GM23338 (cell line): ENCODE measurements at places on chromosomes 7 and 10.

- DNase-seq = peak; percentile 43
Observed at GRCh38 chr7:43700059-43700501, 29.2 kb downstream of the COA1 start.

GRCh38 chr7:27329909-27330308, 87.3 kb downstream of the EVX1 start:
- DNase-seq = peak; percentile 28

DNA sequence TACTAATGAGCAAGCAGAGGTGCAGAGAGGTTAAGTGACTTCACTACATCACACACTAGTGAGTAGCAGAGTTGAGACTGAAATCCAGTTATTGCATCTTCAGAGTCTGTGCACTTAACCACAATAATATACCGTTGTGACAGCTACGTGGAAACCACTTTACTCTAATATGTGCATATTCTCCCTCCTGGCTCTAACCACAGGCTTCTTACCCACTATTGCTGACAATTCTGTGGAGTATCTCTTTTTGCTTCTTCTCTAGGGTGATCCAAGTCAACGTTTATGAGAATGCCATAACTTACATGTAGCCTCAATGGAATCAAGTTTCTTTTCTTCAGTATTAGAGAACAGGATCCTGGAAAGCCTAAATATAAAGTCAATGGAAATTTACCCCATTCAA, 64.2 kb upstream of the MEOX2 start:
- DNase-seq = no peak

DNA sequence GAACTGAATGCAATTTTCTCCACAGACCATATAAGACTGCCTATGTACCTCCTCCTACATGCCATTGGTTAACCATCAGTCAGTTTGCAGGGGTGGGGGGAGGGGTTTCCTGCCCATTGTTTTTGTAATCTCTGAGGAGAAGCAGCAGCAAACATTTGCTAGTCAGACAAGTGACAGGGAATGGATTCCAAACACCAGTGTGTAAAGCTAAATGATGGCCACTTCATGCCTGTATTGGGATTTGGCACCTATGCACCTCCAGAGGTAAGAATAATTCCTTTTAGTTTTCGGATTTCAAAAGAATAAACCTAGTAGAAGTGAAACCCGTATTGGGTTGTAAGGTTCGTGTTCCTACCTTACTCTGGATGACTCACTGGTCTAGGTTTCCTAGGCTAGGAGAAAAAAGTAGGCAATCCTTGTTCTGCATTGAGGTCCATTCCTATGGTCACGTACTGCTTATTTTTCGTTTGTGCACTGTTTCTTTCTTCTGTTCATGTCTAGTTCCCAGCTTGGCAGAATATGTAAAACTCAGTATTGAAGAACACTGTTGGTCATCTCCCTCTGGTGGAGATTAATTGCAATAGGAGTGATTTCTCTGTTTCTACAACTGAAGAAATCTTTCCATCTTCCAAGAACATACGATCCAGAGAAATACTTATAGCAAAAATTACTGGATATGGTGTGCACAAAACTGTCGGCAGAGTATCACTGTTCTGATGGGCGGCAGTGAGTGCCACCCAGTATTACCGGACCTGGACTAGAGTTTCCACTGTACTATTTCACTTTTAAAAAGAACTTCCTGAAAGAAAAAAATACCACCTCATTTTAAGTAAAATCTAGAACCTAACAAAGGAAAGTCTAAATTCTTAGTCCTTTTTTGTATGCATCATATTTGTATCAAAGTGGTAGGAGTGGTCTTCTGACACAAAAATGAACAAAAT, at the start of gene AKR1C3:
AKR1C3 (plus strand) TSS at position 150 of the 941 bp plus-strand sequence; CDS start at position 181, 31 bp downstream.
- DNase-seq = peak; percentile 66

DNA sequence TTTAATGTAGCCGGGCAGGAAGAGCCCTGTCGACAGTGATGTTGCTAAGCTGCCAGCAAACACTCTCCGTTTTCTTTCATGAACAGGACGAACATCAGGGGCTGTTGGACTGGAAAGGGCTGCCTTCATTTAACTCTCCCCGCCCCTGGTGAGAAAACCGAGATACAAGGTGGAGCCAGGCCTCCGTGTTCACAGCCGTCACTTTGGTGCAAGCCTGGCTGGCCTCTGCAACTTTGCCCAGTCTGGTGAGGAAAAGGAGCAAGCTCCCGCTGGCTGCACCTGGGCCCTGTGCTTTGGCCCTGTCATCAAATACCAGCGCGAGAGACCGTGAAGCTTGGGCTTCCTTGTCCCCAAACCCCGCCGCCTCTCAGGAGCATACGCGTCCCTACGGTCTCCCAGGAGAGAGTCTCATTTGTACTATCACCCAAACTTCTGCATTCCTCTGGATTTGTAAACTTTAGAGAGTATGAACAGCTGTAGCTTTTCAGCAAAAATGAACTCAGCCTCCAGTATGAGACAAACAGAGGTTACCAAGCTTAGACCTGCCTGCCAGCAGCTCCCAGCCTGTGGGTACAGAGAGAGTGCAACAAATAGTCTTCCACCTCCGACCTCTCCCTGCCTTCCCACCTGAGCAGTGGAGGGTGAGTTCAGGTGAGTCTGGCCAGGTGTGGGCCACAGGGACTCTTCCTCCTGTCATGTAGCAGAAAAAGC, 445.3 kb upstream of the MGMT start:
- peak; percentile 69 for DNase-seq

DNA sequence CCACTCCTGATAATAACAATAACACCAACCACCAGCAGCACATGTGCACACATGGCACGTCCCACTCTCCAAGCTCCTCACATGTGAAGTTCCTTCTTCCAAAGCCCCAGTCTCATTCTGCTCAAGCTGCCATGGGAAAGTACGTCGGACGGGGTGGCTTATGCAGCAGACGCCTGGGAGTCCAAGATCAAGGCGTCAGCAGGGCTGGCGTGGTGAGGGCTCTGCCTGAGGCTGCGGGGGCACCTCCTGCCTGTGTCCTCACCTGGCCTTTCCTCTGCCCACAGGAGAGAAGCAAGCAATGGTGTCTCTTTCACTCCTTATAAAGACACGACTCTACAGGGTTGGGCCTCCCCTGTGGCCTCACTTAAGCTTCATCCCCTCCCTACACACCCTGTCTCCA, 68.8 kb upstream of the INSIG1 start:
- no peak for DNase-seq

DNA sequence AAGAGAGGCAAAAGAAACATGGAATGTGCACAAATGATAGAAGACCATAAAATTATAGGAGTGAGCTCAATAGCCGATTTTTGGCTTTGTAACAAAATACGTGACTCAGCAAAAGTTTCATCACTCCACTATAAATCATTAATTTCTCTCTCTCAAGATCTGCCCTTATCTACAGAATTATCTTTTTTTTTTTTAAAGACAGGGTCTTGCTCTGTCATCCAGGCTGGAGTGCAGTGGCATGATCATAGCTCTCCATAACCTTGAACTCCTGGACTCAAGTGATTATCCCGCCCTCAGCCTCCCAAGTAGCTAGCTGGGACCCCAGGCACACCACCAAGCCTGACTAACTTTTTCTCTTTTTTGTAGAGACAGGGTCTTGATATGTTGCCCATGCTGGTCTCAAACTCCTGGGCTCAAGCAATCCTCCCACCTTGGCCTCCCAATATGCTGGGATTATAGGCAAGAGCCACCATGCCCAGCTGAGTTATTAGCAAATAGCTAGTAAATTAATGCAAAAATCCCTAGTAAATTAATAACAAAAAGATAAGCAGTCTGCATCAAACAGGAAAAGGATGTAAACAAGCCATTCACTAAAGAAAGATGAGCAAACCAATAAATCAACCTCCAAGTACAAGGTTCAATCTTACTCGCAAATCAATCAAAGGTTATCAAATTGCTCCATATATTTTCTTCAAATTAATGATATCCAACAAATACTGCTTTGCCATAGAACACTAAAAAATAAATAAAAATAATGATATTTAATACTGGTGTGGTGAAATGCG, 450.7 kb downstream of the PARD3 start:
- DNase-seq = no peak

GRCh38 chr7:132009778-132010177, 453.4 kb upstream of the PODXL start:
- no peak for DNase-seq

DNA sequence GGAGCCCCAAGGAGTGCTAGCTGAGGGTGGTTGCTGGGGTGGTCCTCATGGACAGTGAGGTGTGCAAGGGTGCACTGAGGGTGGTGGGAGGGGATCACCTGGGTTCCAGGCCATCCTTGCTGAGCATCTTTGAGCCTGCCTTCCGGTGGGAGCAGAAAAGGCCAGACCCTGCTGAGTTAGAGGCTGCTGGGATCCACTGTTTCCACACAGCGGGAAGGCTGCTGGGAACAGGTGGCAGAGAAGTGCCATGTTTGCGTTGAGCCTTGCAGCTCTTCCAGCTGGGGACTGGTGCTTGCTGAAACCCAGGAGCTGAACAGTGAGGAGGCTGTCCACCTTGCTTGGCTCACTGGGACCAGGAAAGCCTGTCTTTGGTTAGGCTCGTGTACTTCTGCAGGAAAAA, 34.9 kb downstream of the PRF1 start:
- no peak for DNase-seq

GRCh38 chr7:92075455-92076158, 58.7 kb downstream of the CYP51A1 start:
- no peak for DNase-seq

GRCh38 chr7:845091-845490, 12.8 kb downstream of the SUN1 start:
- DNase-seq = no peak

- no peak for DNase-seq
Observed at GRCh38 chr10:63673846-63674245, 152.6 kb downstream of the REEP3 start.

GRCh38 chr10:128851726-128852125, 615.3 kb upstream of the MGMT start:
- no peak for DNase-seq

GRCh38 chr10:9707216-9707615, 1310.5 kb upstream of the CELF2 start:
- DNase-seq = no peak

- no peak for DNase-seq
Observed at GRCh38 chr10:10772411-10772810, 245.3 kb upstream of the CELF2 start.
